ENCODE measurements at places on chromosomes 7 and 10.

DNA sequence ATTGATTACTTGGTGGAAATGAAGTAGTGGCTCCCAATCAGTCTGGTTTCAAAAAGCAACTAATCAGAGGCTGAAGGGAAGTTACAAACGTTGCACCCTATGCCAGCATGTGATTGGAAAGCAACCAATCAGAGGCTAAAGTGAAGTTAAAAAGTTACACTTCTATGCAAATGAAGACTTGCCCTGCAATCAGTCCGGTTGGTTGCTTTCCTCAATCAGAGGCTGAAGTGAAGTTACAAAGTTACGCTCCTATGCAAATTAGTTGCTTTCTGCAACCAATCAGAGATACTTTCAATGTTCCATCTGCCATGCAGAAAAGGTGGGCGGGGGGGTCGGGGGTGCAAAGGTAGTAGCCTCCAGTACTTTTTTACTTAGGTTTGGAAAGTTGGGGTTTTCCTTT is 1077.1 kb downstream of the TYW1 start:
- DNase-seq: no peak

DNA sequence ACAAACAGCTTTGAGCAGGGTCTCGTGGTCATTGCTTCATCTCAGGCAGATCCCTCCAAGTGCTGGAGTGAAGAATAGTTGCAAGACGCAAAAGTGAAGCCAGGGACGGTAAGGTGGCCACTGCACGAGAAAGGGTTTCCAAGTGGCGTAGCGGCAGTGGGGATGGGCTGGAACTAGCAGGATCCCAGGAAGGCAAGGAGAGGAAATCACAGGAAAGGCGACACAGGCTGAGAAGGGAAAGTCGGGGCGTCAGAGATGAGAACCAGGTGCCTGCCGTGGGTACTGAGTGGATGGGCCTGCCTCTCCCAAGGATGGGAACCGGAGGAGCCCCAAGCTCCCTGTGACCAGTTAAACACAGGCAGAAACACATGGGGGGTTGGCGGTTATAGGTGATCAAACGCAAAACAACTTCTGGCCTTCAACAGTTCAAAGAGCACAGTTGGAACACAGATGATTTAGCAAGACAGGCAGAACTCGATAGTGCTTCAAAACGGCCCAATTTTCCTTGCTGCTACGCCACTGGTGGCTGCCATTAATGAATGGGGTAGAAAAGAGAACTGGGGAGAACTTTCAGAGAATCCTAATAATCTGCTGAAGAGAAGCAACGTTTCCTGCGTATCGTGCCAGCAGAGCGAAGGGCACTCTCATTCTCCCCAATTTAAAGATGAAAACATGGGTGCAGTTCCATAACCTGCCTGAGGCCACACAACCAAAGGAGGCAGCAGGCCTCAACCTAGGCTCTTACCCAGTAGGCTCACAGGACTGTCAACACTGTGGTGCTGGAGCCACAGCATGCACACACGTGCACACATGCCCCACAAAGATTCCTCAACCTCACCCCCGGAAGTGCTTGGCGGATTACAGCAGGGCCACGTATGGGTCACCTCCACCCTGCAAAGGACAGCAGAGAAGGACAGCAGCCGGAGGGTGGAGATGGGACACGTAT is 61.9 kb downstream of the MAD1L1 start:
- DNase-seq: no peak

DNA sequence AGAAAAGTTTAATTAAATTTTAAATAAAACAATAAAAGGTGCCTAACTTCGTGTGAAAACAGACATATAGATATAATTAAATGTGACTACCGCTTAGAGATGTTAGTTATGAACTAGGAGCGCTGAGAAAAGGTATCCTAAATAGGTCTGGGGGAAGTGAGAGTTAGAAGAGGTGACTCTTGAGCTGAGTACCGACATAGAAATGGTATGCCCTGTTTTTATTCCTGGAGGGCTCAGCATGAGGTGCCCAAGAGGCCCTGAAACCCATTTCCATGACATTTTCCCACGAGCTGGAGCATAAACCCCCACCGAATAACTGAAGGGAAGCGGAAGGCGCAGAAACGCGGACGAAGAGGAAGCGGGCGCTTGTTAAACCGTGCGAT is 433 bp upstream of the STARD3NL start:
- DNase-seq: no peak

DNA sequence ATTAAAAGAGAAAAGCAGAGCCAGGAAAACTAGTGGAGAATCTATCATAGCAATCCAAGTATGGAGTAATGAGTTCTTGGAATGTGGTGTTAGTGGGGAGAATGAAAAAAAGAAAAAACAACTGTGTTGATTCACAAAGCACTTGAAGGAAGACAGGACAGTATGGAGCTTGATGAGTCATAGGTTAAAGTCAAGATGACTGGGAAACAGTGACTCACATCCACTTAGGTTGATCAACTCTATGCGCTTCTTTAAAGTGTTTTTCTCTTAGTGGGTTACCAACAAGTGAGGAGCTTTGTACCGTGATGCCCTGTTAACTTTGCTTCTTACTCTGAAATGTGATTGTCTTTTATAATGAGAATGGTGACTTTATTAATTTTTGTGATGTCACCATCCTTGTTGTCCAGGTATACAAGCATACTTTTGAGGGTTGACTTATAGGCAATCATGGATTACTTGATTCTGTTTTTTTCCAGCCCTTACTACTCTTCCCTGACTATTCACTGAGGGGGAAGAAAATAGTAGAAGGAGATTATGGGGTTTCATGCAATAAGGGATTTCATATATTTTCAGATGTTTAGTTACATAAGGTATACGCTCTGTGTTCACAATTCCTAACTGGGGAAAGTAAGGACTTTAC is 32.1 kb upstream of the MDFIC start:
- peak; percentile 96 for DNase-seq

- peak; percentile 84 for DNase-seq
Observed at GRCh38 chr7:22001345-22002004, 55.8 kb upstream of the CDCA7L start.

DNA sequence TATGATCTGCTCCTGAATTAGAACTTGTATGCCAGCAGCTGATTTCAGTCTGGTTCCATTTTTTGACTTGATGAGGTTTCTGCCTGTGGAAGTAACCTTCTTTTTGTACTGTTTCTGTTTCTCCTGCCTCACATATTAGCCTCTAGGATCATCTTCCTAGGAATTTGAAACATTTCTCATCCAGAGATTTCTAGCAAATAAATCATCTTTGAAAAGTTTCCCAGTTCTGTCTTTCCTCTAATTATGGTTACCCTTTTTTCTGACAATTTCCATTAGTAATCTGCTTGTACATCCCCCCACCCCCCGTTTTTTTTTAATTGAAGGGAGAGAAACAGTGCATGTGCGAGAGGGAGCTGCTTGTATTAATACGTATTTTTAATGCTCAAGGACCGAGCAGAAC is 92.2 kb downstream of the NRF1 start:
- peak; percentile 29 for DNase-seq

- DNase-seq: no peak
Observed at GRCh38 chr7:4010923-4011656, 671.0 kb upstream of the FOXK1 start.

GRCh38 chr10:117694190-117694589 is 151.6 kb downstream of the EMX2 start:
- DNase-seq: no peak

- DNase-seq: no peak
Observed at GRCh38 chr7:97119747-97120146, 2.2 kb downstream of the SDHAF3 start.

DNA sequence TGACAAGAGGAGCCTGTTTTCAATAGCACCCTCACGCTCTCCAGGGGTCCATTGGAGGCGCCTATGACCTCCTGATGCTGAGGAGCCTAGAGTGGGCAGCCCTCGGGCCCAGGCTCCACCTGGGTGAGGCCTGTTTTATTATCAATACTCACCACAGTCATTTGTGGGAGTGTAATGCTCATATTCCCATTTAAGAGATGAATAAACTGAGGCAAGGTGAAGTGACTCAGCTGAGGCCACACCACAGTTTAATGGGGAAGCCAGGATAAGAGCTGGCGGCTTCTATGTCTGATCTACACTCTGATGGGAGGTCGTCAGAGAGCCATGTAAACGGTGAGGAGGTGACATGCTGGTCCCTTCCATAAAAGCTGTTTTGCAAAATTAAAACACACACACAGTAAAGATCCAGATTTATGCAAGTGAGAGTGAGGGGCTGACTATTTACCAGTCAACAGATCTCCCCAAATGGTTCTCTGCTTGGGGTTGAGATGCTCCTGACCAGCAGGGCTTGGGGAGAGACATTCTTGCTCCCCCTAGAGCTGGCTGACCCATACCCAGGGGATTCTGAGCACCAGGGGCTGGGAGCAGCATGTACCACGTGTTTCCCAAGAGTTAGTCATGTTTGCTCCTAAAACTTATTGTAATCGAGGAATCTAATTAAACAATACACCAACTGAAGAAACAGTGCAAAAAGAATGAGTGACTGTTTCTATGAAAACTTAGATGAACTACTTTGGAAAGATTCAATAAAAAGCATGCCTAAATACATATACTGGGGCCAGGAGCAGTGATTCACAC is 81.0 kb upstream of the INSIG1 start:
- DNase-seq: no peak

DNA sequence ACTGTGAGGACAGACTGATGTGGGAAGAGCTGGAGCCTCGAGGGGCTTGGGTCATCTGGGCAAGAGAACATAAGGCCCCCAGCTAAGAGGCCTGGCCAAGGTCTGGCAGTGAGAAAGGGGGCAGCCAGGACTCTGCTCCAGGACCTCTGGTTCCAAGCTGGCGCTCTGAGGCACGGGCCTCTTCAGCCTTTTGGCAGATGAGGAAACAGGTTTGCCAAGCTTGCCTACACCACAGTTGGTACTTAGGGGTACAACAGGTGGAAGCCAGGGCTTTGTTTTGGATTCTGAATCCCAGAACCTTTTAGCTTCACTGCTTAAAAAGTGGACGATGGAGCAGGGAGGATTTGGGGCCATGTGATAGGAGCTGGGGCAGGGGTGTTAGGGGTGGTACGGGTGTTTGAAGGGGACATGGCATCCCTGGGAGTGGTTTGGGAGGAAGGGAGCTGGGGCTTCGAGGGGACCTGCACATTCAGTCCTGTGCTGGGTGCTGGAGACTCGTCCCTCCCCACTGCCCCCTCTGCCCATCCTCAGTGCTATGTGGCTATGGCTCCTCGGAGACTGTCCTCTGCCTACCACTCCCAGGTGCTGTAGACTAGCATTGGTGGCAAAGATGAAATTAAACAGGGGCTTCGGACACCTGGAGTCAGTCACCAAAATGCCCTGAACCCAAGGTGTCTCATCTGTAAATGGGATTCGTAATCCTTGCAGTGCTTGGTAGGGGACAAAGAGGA is 30.3 kb downstream of the ZNF775 start:
- no peak for DNase-seq
